ENCODE measurements at places on chromosomes 2 and 18. TPM values are rescaled to one million over a fixed set of nuclear protein-coding genes. Genes with fewer than 3 reads are reported as not detected.
A peak's percentile ranks its signal among the peaks of the same experiment; 100 is the strongest.

GRCh38 chr18:13273800-13274199 lies 55.2 kb downstream of the LDLRAD4 start:
- no peak for DNase-seq

The ALPP gene
- polyA plus RNA-seq = 0.18 TPM

The UGT1A1 gene
- polyA plus RNA-seq = 1.9 TPM

- DNase-seq = no peak
Observed at GRCh38 chr2:43218155-43218701, 8.2 kb downstream of the ZFP36L2 start.

- peak; percentile 47 for DNase-seq
Observed at GRCh38 chr18:75208155-75208835, 644 bp downstream of the PTGR3 start.

GRCh38 chr18:73235491-73235890 lies 367.7 kb upstream of the NETO1 start:
- peak; percentile 30 for DNase-seq

GRCh38 chr2:191869178-191869577 lies 22.3 kb upstream of the CAVIN2 start:
- no peak for DNase-seq

The DSG3 gene
- polyA plus RNA-seq = not detected

The KLHL30 gene
- 0.03 TPM for polyA plus RNA-seq

All from A549 (cell line).